ENCODE measurements at places on chromosomes 2 and 18.
A peak's percentile ranks its signal among the peaks of the same experiment; 100 is the strongest.

DNA sequence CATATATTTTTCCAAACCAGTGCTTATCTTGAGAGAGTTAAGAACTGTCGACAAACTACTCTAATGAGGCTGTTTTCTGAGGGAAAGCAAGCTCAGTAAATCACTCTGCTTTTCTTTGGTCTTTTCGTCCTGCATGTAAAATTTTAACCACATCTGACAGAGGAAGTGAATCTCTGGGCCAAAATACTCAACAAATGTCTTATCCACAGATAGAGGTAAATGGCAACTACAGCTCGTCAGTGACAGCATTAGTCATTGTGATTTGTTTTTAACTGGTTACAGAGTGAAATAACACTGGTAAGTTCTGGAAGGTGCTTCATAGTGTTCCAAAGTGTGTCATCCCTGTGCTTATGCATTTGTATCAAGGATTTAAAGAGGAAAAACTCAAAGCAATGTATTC is 82.6 kb upstream of the SLC8A1 start:
- DNase-seq: no peak

- no peak for DNase-seq
Observed at GRCh38 chr2:234290671-234291070, 206.2 kb downstream of the ARL4C start.

- DNase-seq: no peak
Observed at GRCh38 chr2:143029141-143029540, 100.1 kb upstream of the ARHGAP15 start.

DNA sequence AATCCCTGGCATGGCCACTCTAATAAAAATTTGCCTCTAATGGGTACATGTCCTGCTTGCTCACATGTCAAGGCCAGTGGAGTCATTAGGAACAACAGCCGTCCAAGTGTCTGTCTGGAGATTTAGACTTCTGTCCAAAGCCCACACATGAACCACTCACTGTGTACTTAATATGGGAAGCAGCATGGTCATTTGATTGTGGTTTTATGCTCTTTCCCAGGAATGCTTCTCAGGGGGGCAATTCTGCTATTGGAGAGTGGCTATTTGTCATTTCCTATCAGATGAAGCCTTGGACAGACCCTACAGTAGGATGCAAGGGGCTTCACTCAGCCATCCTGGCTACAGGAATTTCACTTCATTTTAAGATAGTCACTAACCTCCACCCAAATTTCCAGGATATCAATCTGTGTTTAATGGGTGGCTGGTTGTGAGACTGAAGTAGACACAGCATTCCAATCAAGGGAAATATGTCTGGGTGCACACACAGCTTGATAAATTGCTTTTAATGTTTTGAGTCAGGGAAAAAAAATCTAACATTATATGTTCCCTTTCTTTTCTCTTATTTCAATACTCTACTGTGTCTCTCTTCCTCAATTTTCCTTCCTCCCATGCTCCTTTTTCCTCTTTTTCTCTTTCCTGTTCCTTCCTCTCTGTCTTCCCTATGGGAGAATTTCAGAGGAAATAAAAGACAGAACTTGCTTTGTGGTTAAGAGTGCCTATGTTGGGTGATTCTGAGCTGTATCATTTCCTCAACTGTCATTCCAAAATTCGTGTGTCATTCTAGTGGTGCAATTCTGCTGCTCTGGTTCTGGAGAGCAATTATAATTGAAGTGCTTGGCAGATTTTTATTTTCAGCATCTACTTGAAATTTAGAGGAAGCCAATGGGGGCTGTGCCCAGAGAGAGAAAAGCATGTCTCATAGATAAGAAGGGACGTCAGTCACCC is 320.1 kb downstream of the OSR1 start:
- DNase-seq: no peak

DNA sequence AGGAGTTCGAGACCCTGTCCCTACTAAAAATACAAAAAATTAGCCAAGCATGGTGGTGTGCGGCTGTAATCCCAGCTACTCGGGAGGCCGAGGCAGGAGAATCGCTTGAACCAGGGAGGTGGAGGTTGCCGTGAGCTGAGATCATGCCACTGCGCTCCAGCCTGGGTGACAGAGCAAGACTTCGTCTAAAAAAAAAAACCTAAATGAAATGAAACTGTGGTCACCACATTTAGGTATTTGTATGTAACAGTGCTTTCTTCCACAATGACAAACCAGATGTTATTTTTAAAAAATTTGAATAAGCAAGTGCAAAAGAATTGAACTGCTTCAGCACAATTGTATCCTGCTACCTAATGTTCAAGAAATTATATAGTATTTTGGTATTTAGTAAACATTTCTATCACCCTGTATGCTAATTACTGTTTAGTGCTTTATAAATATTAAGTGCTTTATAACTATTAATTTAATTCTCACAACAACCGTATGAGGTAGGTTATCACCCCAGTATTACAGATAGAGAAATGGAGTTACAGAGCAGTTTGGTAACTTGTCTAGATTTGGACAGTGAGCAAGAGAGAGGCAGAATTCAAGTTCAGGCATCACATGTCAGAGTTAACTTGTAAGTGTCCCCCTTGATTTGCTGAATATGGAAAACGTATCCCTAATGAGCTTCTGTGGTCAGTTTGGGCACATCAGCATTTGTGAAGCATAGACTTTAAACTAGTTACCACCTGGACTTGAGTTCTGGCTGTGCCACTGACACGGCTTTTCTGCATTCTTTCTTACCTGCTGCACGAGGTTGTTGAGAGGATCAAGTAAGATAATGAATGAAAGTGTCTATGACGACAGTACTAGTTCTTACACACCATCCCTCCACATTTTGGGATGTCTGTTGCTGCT is 14.4 kb downstream of the PHLPP1 start:
- no peak for DNase-seq

DNA sequence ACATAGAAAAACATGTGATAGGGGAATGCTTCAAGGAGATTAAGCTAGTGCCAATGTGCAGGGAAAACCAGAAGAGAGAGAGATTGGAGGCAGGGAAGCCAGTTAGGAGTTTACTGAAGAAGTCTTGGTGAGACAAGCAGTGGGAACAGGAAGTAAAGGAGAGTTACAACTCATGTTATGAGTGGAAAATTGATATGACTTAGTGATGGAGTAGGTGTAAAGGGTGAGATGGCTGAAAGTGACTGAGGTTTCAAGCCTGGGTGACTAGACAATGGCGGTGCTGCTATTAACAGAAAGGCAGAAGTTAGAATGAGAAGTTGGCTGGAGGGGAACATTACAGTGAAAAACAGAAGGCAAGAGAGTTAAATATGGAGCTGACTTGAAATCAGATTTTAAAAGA is 16.5 kb downstream of the DOK1 start:
- DNase-seq: no peak

GRCh38 chr2:102317715-102318114 is 6.4 kb downstream of the IL1RL1 start:
- no peak for DNase-seq

- peak; percentile 58 for DNase-seq
Observed at GRCh38 chr2:128260239-128261138, 58.2 kb downstream of the HS6ST1 start.

- DNase-seq: no peak
Observed at GRCh38 chr2:237296756-237297155, 117.2 kb downstream of the COL6A3 start.

DNA sequence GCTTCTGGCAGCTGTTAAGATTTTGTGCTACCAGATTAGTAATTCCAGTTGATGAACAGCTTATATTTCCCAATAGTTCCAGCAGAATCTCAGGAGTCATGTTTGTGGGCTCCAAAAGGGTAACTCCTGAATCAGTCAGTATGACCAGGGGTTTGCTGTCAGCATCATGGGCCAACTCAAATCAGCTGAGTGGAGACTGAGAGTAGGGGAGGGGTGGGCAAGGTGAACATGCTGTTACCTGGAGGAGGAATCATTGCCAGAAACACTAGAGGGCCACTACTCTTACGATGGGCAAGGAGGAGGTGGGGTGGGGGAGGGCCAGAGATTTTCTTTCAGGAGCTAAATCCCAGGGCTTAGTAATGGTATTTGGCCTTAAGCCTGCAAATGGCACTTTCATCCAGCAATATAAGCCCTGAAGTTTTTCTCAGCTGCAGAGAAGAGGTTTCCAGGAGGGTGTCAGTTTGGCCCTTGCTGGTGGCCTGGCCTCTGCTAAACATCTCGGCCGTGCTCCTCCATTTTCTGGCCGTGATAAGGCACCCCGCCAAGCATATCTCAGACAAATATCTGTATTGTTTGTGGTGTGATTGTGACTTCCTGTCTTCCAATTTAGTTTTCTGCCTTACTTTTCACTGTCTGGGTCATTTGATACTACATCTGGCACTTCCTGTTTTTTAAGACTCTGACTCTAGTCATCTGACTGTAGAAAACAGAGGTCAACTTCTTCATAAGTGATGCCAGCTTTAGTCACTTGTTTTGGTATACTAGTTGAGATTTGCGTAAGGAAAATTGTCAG is 120.5 kb upstream of the CXCR4 start:
- DNase-seq: no peak

DNA sequence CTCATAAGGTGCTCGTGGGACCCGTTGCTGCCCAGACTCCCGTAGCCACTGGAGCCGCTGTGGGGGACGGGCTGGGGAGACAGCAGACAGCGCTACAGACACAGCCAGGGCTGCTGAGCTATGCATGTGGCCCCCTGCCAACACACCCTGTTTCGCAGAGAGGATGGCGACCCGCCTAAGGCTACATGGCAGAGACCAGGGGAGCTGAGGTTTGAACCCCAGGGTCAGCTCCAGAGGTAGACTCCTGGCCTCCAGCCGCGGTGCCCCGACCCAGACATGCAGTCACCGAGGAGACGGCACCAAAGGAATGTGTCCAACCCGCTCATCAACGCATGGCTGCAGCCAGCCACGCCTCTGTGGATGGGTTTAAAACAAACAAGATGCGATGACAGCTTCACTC is 21.0 kb upstream of the HES6 start:
- DNase-seq: no peak

- no peak for DNase-seq
Observed at GRCh38 chr2:134258684-134259388, 5.0 kb downstream of the MGAT5 start.

All from brain pericyte (primary cell).